ENCODE measurements at places on chromosomes 2 and 18. TPM values are rescaled to one million over a fixed set of nuclear protein-coding genes. Genes with fewer than 3 reads are reported as not detected.

- no peak for DNase-seq
Measured at GRCh38 chr18:48536516-48536915, 2.3 kb upstream of the CTIF start.

- no peak for DNase-seq
Measured at GRCh38 chr18:22980394-22980793, 47.3 kb downstream of the RBBP8 start.

DNA sequence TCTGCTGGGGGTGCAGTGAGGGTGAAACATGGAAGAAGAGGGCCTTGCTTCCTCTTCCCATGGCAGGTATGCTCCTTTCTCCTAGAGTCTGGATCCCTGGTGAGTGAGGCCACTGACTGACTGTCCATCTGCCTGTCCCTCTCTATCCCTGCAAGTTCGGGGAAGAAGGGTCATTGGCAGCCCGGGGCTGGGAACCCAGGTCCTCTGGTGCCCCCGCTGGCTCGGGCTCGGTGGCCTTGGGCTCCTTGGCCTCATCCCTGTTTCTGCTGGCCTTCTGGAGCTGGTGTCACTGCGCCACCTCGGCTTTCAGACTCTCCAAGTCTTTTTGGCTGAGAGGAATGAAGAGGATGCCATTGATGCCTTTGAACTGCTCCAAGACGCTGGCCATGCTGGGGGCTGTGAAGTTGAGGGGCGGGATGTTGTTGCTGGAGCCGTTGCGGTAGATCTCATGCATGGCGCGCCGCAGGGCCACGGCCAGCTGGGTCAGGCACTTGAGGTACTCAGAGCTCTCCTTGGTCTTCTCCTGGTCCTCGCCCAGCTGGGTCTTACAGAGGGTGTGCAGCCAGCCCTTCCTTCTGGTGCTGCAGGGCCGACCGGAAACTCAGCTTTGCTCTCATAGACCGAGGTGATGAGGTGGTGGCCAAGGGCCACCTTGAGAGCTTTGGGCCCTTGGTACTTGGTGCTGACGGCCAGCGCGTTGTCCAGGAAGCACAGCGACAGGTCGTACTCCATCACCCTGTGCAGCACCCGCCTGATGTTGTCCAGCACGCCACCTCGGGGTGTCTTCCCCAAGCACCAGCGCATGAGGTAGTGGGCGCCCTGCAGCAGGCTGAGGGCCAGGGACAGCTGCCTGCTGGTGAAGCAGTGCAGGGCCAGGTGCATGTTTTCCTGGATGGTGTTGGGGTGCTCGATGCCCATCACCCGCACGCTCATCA is 6.3 kb downstream of the MEP1B start:
- DNase-seq, result no peak

DNA sequence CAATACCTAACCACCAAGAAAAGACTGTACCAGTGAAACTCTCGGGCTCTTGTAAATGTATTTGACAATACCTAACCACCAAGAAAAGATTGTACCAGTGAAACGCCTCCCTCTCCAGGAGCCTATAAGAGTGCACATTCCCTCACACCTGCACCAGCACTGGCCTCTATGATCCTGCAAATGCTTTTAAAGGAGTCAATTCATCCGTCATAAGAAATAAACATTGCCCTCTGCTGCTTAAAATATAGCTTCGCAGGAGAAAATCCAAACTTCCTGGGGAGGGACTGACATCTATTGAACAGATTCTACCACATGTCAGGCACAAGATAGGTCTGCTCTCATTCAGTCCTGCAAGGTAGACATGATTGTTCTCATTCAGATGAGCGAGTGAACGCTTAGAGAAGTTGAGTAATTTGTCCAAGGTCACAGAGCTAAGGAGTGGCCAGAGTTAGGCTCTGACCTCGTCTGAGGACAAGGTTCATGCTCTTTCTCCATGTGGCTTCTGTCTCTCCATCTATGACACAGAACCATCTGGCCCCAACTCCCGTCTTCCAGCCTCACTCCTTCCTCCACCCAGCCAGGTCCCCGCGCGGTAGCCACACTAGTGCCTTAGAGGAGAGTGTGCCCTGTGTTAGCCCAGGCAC is 38.7 kb downstream of the MCFD2 start:
- peak; percentile 53 for DNase-seq

DNA sequence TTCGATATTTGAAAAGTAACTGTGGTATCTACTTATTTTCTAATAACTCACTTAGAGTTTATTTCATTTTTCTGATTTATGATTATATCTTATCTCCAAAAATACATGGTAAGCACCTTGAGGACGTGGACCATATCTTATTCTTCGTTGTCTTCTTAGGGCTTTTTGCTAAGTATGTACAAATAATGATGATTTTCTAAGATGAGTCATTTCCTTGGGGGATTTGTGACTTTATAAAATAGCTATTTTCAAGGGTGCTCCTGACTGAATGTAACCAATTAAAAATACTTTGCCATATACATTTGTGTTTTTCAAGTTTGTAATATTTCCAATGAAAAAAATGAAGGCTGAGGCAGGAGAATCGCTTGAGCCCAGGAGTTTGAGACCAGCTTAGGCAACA is 56.3 kb downstream of the GREB1L start:
- DNase-seq, result no peak

- DNase-seq, result no peak
Measured at GRCh38 chr2:98876741-98877140, 59.3 kb downstream of the CRACDL start.

GRCh38 chr2:193824474-193824873 is 1629.7 kb upstream of the TMEFF2 start:
- no peak for DNase-seq

DNA sequence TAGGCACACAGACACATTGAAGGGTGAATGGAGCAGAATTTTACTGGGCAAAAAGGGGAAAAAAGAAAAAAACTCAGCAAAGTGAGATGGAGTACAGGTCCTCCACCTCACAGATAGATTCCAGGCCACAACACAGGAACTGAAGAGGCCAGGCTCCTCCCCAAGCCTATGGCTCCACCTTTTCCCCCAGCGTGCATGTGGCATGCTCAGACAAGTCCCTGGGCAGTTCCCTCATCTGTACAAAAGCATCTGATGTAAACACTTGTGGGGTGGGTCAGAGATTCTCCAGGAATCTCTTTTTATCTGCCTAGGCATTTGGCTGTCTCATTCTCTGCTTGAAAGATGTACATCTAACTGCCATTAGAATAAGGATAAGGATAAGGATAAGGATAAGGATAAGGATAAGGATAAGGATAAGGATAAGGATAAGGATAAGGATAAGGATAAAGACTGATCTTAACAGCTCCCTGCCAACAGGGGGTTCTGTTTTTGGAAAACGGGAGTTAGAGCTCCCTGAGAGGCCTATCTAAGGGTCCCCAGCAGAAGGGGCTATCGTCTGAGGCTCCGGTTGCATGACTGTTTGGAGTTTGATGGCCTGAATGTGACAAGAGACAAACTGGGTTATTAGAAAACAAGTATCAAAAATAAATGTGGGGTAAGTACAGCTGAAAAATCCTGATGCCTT is 17.2 kb upstream of the ASXL3 start:
- DNase-seq, result peak; percentile 9

GRCh38 chr18:21830532-21830931 is 89.9 kb downstream of the MIB1 start:
- DNase-seq, result no peak

RAX gene
- total RNA-seq, result not detected

GNAL gene
- 8.6 TPM for total RNA-seq

DSC2 gene
- total RNA-seq, result 13.3 TPM

Measured in NCI-H460 (cell line).